ENCODE measurements at places on chromosomes 3 and 15. TPM values are rescaled to one million over a fixed set of nuclear protein-coding genes. Genes with fewer than 3 reads are reported as not detected.

Gene PLIN1
- 5.5 TPM for total RNA-seq

Gene RAB6B
- total RNA-seq, result 517 TPM

- DNase-seq, result no peak
Observed at GRCh38 chr15:90316139-90316538, 35.9 kb upstream of the ZNF774 start.

GRCh38 chr3:10600296-10600714 lies 94.9 kb upstream of the ATP2B2 start:
- DNase-seq, result peak; percentile 45

- DNase-seq, result no peak
Observed at GRCh38 chr3:161274691-161275298, 53.7 kb downstream of the NMD3 start.

Measured in dorsolateral prefrontal cortex (tissue), 122 donors.